Stimulated activated CD8-positive, alpha-beta memory T cell treated with anti-CD3 and anti-CD28 coated beads, Interleukin-15, amount 100 ng/mL, for 24 hours (primary cell): ENCODE measurements at places on chromosomes 13 and 19.

DNA sequence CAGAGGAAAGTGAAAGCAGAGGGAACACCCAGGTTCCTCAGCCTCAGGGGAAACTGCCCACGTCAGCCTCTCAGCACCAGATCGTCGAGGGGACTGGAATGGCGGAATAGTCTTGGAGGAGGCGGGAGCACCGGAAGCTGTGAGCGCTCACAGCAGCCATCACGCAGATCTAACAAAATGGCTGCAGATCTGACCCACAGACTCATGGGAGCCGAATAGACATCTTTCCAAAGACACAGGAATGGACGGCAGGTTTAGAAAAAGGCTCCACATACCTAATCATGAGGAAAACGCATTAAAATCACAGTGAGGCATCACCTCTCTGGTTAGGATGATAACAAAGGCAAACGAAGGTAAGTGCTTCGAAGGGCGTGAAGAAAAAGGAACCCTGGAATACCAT is 11.8 kb upstream of the LILRA2 start:
- no peak for DNase-seq

DNA sequence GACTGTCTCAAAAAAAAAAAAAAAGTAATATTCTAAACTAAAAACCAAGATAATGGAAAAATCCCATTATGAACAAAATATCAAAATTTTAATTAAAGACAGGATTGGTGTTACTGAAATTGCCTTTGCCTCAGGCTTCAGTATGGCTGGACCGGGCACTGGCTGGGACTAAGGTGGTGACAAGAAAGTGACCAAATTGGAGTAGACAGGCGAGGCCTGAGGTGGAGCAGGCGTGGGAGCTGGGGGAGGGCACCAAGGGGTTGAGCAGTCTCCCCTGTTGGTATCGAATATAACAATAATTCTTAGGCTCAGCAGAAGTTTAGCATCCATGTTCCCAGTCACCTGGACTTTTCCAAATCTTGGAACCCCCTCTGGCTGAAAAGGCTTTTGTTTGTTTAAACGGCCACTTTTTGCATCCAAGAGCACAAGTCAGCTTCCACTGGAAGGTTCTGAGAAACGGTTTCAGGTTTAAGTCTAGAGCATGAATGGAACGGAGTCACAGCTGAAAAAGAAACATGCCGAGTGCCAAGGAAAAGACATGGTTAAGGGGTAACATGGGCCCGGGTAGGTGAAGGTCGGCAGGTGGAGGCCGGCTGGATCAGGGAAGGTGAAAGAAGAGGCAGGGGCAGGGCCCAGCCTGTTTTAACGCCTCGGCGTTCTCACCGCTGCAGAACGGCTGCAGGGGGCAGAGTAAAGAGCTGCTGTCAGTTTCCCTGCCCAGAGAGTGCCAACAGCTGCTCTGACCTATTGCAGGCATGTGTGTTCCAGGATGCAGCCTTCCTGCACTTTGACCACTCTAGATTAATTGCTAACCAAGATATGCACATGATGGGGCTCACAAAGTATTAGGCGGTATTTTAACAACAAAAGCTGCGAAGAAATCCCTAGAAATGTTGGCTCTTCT is 104.4 kb downstream of the TM9SF2 start:
- no peak for DNase-seq

DNA sequence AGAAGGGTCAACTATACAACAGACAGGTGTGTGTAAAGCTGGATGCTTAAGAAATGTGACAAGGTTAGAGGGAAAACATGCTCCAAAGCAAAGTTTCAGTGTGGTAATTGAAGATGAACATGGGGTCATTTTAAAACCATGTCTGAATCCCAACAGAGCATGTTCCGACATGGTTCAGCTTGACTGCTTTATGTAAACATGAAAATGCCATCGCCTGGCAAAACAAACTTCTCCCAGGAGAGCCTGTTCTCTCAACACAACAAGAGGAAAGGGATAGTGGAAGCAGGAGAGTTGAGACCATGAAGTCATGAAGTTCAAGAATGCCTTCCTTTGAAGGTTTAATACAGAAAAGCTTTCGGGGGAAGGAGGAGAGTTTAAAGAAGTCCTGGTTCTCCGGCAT is 85.8 kb downstream of the EPSTI1 start:
- no peak for DNase-seq

GRCh38 chr13:30776661-30777060 is 41.3 kb downstream of the ALOX5AP start:
- no peak for DNase-seq

- DNase-seq = no peak
Measured at GRCh38 chr19:39211731-39212374, 7.8 kb upstream of the SYCN start.

DNA sequence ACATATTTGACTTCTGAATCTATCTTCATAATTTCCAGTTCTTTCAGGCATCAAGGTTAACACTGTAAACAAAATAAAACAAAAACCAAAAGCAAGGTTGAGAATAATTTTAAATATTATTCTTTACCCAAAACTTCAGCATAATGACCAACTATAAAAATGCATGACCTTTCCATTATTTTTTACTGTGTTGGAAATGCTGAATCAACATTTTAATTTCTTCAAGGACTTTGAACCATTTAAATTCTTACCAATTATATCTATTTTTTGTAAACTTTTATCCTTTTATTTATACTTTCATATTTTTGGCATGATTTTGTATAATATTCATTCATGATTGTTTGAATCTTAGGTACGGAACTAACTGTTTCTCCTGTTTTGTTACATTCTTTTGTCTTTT is 6.9 kb downstream of the ZNF585A start:
- no peak for DNase-seq
